NCI-H2081 treated with DMSO at 0.1 percent for 48 hours (cell line): ENCODE measurements at places on chromosomes 2 and 18.

- no peak for DNase-seq
These were observed 389.4 kb downstream of the ZEB2 start for GRCh38 chr2:144130551-144130950.

DNA sequence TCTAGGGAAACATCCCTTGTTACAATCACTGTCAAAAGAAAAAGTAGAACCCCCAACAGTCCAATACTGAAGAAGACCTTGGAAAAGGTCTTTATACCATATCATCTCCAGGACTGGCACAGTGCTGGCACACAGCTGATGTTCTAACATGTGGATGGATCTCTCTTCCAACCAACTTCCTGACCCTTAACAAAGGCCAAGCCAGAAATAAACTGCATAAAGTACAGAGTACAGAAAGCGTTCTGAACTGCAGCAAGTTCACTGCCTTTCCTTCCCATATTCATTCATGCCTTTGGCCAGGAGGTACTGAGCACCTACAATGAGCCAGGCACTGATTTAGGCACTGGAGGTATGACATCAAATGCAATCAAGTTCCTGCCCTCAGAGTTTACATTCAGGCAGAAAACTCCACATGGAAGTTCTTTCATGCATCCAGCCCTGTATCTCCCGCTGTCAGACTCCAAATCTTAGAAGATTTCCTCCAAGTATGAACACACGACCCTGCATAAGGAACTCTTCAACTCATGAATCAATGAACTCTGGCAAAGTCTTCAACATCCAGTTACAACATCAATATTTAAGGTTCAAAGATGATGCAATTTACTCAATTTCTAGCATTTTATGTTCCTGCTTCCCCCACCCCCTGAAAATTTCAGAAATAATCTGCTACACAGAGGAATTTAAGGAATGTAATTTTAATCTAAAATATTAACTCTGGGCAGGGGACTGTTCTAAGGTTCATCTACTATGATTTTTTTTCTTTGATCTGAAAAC is 33.8 kb downstream of the ACVR1 start:
- DNase-seq, result no peak

DNA sequence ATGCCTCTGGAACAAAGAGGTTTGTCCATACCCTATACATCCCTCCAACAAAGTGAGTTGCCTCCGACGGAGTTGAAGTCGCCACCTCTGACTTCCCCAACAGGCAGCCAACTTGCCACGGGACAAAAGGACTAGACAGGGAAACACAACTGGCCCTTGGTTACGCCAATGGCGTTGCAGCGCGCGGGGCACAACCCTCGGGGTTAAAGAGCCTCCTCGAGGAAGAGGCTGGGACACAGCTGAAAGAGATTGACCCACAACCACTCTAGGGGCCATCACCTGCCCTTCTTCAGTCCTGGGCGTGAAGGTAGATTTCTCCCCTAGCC is 545 bp downstream of the GTF3C2 start:
- no peak for DNase-seq

DNA sequence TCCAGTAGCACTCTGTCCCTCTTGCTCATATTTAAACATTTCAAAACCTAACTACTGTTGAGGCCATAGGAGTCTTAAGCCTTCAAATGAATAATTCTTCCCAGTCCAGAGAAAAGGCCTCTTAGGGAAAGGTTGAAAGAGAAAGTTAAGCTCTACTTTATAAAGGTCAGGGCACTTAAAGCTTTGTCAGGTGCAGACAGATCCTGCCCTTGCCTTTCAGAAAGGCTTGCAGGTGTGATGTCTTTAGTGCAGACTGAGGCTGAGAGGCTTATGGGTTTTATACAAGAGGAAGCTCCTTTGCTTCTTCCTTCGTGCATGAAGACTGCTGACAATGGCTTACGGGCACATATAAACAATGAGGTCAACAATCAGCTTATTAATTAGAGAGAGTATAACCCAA is 105.0 kb upstream of the LINC00305 start:
- DNase-seq, result no peak

- DNase-seq, result no peak
These were observed 9.7 kb downstream of the TMEM18 start for GRCh38 chr2:667332-667999.

- DNase-seq, result no peak
These were observed 1.8 kb upstream of the KCNE4 start for GRCh38 chr2:223050188-223050587.

DNA sequence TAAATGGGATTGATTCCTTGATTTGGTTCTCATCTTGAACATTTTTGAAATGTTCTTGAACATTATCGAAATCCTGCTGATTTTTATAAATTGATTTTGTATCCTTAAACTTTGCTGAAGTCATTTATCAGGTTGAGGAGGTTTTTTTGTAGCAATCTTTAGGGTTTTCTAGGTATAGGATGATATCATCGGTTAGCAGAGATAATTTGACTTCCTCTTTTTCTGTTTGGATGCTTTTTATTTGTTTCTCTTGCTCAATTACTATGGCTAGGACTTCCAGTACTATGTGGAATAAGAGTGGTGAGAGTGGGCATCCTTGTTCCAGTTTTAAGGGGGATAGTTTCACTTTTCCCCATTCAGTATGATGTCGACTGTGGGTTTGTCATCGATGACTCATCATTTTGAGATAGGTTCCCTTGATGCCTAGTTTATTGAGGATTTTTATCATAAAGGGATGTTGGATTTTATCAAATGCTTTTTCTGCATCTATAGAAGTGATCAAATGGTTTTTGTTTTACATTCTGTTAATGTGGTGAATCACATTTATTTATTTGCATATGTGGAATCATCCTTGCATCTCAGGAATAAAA is 201.5 kb upstream of the ZSWIM2 start:
- DNase-seq, result no peak

DNA sequence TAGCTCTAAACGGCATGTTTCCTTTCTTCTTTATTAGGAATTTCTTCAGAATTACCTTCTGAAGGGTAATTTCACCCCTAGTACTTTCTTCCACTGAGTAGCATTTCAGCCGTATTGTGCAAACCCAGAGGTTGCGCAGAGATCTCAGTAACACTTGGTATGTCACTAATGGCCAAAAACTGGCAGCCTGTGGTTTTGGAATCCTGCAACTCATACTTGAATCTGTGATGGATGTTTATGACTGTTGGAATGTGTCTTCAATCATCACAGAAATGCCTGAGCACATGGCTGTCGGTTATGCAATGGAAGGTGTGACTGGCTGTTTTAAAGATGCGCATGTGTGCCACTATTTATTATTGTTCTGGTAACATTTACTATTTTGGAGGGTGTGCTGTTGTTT is 100.0 kb downstream of the COLEC12 start:
- DNase-seq, result no peak

GRCh38 chr18:55013685-55014084 is 54.4 kb upstream of the CCDC68 start:
- no peak for DNase-seq

GRCh38 chr2:17877811-17878280 is 621 bp upstream of the KCNS3 start:
- DNase-seq, result no peak

DNA sequence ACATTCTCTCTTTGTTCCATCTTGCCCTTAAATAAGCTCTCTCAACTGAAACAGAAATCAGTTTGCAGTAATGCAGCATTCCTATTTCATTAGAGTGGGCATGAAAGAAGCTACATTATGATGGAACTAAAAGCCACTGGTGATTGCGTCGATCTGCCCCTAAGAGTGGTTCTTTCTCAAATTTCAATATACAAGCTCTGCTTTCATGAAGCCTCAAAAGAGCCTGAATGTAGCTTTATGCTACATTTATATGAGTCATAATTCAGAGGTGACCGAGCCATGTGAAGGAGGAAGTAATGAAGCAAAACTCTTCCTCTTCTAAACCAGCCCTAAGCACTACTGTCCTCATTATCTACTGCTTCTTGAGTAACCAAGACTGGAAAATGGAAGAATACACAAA is 64.8 kb upstream of the CYTIP start:
- no peak for DNase-seq

- DNase-seq, result no peak
These were observed 67.0 kb downstream of the EIF5B start for GRCh38 chr2:99404039-99404796.

DNA sequence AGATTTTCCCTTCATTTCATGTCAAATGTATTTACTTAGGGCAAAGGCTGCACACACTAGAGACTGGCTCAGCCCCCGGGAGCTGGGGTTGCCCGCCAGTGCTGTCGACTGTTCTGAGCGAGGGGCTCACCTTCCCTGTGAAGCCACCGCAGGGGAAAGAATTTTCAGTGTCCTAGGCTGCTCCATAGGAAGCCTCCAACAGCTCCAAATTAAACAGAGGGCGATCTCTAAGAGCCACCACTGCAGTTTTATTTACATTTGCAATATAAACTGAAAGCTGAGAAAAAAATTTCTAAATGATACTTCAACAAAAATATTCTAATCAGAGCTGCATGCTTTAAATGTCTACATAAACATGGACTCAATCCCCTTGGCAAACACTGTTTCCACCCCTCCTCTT is 54.0 kb downstream of the UXS1 start:
- DNase-seq, result no peak

GRCh38 chr2:151649966-151650365 is 84.3 kb downstream of the NEB start:
- DNase-seq, result no peak

GRCh38 chr2:213627835-213628460 is 343.7 kb downstream of the SPAG16 start:
- no peak for DNase-seq

- DNase-seq, result no peak
These were observed 658.6 kb upstream of the FANCL start for GRCh38 chr2:58899692-58900091.

GRCh38 chr2:67476809-67477790 is 80.0 kb downstream of the ETAA1 start:
- DNase-seq, result no peak

- DNase-seq, result no peak
These were observed 27.0 kb upstream of the MGAT4A start for GRCh38 chr2:98757904-98758421.

DNA sequence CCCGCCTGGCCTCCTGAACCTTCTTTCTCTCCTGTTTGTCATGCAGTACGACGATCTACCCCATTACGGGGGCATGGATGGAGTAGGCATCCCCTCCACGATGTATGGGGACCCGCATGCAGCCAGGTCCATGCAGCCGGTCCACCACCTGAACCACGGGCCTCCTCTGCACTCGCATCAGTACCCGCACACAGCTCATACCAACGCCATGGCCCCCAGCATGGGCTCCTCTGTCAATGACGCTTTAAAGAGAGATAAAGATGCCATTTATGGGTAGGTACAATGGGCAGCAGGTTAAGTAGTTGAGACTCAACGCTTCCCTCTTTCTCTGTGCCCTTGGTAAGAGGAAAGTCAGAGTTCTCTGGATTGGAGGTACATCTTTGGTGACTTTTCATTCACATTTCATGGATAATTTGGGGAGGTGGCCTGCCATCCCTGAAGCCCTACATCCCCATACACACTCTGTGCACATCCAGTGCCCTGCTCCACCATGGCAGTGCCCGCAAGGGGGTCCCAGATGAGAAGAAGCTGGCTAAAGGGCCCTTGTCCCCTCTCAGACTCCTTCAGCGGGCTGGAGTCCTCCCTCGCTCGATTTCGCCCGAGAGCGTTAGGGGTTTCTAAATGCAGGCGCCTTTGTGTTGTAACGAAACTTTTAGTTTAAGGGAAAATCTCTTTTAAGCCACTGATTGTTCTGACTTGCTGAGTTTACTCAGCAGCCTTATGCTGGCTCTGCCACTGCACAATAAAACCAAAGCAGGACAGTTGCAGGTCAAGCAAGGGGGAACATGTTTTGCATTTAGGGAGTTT is 3.0 kb downstream of the MEIS1 start:
- DNase-seq, result no peak

DNA sequence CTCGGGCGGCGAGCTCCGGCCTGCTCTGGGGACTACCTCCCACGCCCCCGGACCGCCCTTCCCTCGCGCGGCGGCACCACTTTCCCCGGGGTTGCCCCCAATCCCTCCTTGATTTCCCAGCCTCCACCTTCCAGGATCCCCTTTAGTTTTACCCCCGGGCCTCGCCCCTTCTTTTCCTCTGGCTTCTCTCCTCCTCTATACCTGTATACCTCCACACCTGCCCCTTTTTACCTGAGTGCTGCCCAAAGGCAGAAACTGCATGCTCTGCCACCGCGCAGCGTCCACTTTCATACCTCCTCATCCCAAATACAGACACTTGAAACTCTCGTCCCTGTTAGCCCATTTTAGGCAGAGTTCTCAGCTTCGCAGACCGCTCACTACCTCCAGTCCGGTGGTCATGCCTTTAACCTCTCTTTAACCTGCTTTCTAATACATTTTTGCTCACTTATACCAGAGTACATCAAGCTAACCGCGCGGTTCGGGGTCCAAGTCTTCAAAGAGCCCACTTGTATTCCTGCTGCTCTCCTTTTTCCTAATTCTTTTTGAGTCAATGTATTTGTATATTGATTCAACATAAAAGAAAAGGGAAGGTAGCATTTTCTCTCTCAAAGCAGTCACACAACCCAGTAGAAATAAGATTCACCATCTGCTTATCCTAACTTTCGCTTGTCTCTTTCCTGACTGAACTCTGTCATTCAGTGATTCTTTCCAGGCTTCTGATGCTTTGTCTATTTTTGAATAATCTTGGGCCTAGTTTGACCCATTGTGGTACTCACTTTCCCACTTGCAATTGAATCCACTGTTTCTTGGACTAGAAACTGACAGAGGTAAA is 901 bp downstream of the SPOPL start:
- DNase-seq, result no peak

- no peak for DNase-seq
These were observed 1068.8 kb downstream of the LRP1B start for GRCh38 chr2:141062031-141062430.

DNA sequence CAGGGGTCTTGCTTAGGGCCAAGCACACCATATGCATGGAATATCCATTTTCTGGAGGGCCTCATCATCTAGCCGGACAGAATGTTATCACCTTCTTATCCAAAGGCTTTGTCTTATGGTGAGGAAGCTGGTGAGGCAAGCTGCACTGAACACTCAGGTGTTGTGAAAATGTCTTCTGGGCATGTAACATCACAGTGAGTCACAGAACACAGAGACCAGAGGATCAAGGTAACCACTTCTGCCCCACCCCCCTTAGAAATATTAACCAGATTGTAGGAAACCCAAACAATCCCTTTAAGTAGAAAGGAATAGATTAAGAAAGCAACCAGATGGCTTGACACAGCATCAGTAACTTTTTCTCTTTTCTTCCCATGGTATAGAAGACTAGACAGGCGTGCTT is 51.1 kb downstream of the MYO5B start:
- DNase-seq, result no peak

DNA sequence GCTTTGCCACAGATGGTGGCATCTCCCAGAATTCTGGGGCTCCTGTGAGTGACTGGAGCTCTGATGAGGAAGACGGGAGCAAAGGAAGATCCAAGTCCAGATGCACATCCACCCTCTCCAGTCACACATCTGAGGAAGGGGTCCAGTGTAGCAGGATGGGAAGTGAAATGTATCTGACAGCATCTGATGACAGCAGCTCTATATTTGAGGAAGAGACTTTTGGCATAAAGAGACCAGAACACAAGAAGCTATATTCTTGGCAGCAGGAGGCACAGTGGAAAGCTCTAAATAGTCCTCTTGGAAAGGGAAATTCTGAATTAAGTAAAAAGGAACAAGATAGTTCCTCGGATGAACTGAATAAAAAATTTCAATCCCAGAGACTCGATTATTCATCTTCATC is 23.5 kb upstream of the C1GALT1C1L start:
- no peak for DNase-seq
